Right cardiac atrium (tissue), 5 donors: ENCODE measurements at places on chromosomes 5 and 9.
A peak's percentile ranks its signal among the peaks of the same experiment; 100 is the strongest.

DNA sequence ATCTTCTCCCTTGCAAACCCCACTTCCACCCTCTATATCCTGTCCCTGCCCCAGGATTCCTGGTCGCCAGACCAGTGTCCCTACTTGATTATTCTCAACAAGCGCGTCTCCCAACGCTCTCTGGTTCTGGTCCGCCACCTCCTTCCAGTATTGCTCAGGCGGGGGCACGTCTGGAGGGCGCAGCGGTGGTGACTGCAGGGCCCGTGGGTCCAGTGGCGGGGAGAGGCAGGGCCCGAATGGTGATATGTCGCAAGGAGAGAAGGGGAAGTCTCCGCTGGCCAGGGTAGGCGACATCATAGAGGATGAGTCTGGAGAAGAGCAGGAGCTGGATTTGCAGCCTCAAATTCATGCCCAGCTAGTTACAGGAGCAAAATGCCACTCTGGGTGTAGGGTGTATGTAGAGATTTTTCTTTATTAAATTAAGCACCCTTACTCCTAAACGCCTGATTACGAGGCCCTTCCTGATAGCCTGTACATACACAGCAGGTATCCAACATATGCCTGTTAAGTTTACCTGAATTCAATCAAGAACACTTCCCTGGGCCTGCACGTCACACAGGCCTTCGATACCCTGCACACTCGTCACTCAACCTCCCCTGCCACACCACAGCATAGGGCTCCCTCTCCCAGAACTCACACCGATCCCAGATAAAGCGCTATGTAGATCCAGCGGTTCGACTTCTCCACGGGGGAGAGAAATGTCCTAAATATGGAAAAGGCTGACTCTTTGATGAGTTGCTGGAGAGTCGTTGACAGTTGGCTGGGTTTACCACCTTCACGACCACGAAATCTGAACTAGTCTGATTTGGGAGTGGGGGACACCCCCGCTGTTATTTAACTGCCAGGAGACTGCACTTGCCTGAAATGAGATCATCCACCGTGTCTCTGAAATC is 4.8 kb downstream of the MCIDAS start:
- no peak for DNase-seq

DNA sequence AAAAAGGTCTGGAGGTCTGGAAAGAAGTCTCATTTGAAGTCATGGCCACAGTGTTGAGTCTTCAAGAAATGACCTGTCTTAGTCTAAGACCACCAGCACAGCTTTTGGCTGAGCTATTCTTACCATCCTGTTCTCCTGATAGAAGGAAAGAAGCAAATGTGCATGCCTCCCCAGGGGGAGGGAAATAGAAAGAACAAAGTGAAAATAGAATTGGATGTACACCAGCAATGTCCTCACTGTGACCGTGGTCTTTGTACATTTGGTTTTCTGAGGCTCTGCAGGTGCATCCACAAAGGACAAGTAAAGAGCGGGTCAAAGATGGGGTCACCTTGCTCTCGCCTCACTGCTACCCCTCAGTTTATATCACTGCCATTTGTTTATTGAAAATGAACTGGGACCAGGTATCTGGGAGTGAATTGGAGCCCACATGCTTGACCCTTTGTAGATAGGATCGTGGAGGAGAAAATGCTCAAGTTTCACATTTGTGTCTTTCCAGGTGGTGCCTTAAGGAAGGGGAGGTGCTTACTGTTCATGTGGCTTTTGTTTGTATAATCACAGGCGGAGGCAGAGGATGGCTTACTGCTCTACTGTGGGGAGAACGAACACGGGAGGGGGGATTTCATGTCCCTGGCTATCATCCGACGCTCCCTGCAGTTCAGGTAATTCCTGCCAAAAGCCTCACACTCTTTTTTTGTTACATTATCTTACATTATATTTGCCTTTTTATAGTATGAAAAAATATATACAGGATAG is 147.8 kb downstream of the LIFR start:
- DNase-seq, result no peak

- no peak for DNase-seq
Measured at GRCh38 chr9:37155601-37156000, 35.2 kb downstream of the ZCCHC7 start.

DNA sequence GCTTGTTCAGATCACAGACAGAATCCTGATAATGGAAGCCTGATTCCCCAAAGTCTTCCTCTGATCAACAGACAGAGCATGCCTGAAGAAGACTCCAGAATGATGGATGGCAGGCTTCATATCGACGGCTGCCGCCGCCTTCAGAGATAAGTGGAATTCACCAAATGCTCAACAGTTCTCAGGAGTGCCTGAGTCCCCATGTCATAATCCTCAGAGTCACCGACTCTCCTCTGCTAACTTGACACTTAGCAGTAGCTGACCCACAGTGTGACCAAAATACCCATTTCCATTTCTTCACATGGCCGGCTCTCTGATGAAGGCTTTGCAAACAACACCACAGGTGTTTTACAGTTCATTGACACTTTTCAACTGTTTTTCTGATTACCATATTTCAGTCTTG is 58.7 kb downstream of the PRDM6 start:
- DNase-seq, result no peak

- DNase-seq, result peak; percentile 6
Measured at GRCh38 chr9:130414910-130415746, 29.6 kb upstream of the ASS1 start.

DNA sequence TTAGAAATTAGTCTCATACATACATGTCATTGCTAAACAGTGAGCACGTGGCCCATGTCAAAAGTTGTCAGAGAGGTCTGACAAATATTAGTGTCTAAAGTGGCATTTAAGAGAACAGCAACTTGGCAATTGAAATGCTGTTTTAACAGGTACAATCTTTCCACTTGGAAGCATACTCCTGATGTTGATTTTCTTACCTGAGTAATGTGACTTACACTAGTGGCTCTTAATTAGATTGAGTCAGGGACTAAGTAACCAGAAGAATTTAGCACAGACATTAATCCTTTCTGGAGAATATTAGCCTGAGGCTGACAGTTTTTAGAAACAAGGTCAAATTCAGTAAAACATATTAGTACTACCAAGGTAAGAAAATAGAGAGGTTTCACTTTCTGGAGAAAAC is 357.0 kb upstream of the ZNF608 start:
- DNase-seq, result no peak

- DNase-seq, result no peak
Measured at GRCh38 chr9:105503881-105504280, 54.0 kb upstream of the FKTN start.

DNA sequence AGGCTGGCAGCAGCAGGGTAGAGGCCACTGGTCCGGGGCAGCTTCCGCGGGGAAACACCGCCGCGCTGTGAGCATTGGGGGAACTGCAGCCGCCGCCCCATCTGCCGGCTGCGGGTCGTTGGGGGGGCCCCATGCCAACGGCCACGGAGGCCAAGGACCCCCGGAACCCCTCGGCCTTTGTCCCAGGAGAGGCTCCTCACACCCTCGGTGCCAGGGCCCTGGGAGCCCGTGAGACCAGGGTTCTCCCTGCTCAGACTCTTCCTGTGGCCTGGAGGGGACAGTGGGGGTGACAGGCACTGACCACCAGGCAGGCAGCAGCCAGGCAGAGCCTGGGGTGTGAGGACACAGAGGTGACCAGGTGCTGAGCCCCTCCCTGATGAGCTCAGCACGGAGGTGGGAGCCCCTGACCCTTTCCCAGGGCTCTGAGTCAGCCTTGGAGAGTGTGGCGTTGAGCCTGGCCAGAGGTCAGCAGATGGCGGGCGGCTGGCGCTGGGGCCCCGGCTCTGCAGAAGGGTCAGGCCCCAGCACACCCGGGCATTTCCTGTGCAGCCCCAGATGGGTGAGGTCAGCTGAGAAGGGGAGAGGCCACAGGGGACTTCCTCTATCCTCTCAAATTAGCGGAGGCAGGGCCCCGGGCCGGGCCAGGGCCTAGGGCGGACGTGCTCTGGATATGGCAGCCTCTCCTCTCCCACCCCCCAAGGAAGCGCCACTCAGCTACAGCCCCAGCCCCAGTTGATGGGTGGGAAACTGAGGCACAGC is 17.9 kb upstream of the EGFL7 start:
- DNase-seq, result peak; percentile 98

DNA sequence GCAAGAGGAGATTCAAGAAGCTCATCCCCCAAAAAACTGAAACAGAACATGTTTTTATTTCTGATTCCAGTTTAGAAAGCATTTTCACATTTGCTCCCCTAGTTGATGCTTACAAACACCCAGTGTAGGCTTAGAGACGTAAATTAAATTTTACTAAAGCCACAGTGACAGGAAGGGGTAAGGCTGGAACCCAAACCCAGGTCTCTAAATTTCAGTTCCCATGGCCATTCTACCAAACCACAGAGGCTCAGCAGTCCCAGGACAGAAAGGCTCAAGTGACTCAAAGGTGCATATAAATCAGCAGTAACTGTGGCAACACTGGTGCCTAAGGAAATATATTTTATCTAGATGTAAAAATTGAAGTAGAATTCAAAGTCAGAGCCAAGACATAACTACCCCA is 128.7 kb downstream of the CEP120 start:
- no peak for DNase-seq

GRCh38 chr9:72880821-72881220 is 72.0 kb downstream of the ALDH1A1 start:
- no peak for DNase-seq

DNA sequence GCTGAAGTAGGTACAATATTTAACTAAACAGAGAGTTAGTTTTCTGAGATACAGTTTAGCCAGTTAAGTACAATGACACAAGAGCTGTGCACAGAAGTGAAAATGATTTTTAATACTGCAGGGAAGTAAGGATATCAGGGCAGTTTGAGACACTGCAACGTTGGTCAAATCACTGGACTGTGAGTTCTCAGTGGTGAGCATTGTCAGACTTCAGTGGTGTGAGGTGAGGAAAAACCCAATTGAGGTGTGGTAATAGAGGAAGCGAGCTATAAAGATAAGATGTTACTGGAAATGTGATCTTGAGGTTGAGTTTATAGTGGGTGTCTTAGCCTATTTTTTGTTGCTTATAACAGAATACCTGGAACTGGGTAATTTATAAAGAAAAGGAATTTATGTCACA is 12.8 kb upstream of the FBXL7 start:
- DNase-seq, result no peak

- DNase-seq, result peak; percentile 75
Measured at GRCh38 chr5:36680066-36680465, 73.7 kb downstream of the SLC1A3 start.

DNA sequence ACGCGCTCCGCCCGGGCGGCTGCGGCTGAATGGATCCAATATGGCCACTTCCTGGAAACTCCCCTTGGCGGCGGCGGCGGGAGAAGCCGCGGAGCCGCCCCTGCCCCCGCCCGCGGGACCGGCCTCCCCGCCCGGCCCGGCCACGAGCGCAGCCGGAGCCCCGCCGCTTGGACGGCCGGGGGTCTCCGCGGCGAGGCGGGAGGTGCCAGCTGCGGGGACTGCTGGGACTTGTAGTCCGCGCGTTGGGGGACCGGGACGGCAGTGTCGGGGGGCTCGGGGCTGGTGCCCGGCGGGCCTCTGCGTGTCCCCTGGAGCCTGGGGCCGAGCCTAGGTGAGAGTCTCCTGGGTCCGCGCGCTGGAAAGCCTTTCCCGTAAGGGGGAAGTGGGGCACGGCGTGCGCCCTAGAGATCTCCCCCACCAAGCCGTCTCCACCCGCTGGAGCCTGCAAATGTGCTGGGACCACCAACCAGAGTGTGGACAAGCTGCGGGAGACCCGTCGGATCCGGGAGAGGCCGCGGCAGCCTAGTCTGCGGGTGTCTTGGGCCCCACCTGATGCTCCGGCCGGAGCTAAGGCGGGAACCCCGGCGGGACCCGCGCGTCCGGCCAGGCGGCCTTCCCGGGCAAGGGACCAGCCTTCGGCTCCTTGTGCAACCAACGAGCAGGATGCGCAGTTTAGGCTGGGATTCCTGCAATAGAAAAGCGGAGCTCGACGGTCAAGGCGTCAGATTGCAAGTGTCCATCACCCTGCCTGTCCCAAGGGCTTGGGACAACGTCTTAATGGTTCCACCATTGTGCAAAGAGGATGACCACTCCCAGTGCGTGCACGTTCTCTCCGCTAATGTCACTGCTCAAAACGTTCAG is at the start of gene SEPTIN8:
TSS of gene SEPTIN8 (minus strand) at position 31 of the 861 bp plus-strand sequence. CDS start 102 bp downstream, outside the sequence.
- DNase-seq, result peak; percentile 86

DNA sequence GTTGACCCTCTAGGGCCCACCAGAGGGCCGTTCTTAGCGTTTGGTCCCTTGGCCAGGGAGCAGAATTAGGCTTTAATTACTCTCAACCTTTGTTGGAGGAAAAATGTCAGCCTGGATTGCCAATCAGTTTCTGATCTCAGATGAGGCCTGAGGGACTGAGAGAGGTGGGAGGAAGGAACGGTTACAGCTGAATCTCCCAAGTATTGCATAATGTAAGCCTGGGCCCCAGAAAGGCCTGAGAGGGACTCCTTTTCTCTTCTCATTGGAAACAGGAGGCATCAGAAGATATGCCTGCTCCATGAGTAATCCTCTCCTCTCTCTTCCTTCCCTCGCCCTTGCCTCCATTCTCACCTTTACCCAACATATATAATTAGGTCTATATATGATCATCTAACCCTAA is 105.7 kb downstream of the INSYN2B start:
- no peak for DNase-seq

GRCh38 chr5:17143335-17143734 is 74.1 kb upstream of the BASP1 start:
- DNase-seq, result no peak

- DNase-seq, result no peak
Measured at GRCh38 chr9:85569988-85570387, 171.8 kb downstream of the AGTPBP1 start.

GRCh38 chr5:5902678-5903646 is 475.4 kb downstream of the MED10 start:
- no peak for DNase-seq

GRCh38 chr9:23543419-23543818 is 282.6 kb downstream of the ELAVL2 start:
- DNase-seq, result no peak

GRCh38 chr5:21195145-21195544 is 1207.1 kb upstream of the CDH18 start:
- no peak for DNase-seq

GRCh38 chr9:126295082-126295477 is 31.5 kb upstream of the MVB12B start:
- no peak for DNase-seq

DNA sequence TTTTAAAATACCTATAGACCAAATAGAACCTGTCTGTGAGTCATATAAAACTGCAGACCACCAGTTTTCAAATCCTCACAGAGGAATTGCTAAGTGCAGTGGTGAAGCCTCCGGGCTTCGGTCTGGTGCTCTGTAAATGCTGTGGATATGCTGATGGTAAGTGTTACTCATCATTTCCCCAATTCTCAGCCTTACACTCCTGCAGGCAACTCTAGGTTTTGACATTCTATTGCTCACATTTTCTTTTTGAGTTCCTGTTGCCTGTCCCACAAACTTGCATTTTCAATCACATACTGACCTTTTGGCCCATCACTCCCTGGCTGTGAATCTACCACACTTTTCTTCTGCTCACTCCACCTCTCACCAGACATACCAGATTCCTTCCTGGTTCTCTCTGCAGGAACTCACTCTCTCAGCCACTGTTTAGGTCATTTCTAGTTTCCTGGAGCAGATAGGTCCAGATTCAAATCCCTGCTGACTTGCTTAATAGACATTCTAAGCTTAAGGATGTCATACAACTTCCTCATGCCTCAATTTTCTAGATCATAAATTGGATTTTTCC is 192.9 kb downstream of the RAB3C start:
- no peak for DNase-seq

- DNase-seq, result no peak
Measured at GRCh38 chr5:54946306-54946819, 39.0 kb downstream of the ESM1 start.
